ENCODE measurements at places on chromosomes 7 and 10. TPM values are rescaled to one million over a fixed set of nuclear protein-coding genes. Genes with fewer than 3 reads are reported as not detected.

Gene VIPR2
- not detected for total RNA-seq

Gene SEMA3D
- 0.36 TPM for total RNA-seq

Gene CTNNA3
- total RNA-seq = not detected

Gene ACBD5
- 27.4 TPM for total RNA-seq

Gene SPOCK2
- 139 TPM for total RNA-seq

Gene SLC13A1
- 0.10 TPM for total RNA-seq

Gene TMEM168
- 31.8 TPM for total RNA-seq

Gene CASP7
- 23.9 TPM for total RNA-seq

Gene PILRA
- total RNA-seq = 9.8 TPM

Gene ANLN
- total RNA-seq = 0.56 TPM

Gene DENND11
- total RNA-seq = 79.5 TPM

- DNase-seq = no peak
These were observed 84.4 kb downstream of the KLF6 start for GRCh38 chr10:3700531-3701076.

DNA sequence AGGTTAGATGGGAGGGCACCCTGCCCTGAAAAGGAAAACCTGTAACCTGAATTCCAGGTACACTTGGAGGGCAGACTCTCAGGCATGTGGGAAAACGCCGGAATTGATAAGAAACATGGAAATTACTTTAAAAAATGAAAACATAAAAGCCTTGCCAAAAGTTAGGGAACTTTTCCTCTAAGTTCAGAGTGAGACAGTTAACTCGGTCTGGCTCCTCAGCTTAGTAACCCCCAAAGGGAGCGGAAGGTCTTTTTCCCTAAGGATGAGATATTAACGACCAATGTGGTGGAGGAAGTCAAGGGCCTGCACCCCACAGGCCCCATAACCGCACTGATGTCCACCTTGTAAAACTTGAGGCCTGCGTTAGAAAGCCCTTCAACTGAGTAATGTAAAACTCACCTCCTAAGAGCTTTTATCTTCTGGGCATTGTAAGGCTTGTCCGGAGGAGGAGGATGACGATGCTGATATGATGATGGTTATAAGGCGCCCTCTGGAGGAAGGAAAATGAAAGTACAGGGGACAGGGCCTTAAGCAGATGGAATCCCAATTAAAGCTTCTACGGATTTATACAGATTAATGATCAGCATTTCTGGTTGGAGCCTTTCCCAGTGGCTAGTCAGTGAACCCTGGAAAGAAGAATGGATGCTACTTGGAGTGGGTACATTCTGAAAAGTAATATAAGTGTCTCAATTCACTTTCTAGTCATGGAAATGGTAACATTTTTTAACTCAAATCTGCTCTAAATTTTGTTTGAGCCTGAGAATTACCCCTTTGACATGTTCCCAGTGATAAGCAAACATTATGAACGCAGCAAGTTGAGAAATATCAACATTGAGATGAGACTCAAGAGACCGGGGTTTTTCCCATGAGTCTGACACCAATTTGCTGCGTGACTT is 694 bp downstream of the COL1A2 start:
- DNase-seq = peak; percentile 77

GRCh38 chr10:103888113-103888841 is 29.7 kb downstream of the STN1 start:
- DNase-seq = peak; percentile 65

DNA sequence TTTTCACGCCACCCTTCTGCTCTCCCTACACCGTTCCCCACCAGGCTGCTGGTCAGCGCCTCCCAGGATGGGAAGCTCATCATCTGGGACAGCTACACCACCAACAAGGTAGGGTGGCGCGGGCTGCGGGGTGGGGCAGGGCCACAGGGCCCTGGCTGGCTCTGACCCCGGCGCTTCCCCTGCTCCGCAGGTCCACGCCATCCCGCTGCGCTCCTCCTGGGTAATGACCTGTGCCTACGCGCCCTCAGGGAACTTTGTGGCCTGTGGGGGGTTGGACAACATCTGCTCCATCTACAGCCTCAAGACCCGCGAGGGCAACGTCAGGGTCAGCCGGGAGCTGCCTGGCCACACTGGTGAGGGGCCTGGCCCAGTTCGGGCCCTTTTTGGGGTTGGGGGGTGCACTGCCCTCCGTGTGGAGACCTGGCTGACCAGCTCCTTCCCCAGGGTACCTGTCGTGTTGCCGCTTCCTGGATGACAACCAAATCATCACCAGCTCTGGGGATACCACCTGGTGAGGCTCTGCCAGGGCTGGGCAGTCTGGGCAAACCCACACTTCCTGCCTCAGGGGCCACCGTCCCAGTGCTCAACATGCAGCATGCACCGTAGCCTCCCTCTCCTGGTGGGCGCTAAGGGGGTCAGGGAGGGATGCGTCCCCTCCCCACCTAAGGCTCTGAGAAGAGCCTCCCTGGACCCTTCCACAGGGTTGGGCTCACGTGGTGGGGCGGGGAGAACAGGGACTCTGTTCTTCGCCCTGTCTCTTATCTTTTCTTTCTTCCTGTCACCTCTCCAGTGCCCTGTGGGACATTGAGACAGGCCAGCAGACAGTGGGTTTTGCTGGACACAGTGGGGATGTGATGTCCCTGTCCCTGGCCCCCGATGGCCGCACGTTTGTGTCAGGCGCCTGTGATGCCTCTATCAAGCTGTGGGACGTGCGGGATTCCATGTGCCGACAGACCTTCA is 4.0 kb downstream of the GNB2 start:
- DNase-seq = peak; percentile 40

DNA sequence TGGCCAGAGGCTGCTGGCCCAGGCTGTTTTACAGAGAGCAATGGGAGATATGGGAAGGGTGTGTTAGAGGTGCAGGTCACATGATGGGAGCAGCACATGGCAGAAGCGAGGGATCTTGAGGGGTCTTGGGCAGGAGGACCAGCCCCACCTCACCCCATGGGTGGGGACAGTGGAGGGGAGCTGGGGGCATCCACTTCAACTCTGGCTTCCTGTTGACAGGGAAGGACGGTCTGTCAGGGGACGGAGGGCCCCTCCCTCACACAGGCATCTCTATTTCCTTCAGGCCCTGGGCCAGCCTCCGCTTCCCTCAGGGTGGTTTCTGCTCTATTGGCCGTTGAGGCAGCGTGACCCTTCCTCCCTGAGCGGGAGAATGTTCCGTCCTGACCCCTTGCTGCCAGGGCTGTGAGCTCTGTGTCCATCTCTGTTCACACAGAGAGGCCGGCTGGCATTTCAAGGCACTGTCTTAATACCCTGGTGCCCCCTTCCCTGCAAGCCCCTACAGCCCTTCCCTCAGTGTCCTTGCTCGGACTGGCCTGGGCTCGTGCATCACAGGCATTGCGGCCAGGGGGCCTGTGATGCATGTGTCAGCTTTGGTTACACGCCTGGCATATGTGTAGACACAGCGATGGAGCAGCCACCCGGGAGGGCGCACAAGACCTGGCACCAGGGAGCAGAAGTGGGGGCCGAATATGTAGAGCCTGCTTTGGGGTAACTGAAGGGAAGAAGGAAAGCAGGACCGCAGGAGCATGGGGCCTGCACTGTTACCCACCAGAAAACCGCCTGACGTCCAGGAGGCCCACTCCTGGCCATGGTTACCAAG is 31.8 kb downstream of the RAMP3 start:
- DNase-seq = no peak

GRCh38 chr10:112175409-112175808 is 8.2 kb downstream of the GPAM start:
- DNase-seq = no peak

- DNase-seq = no peak
These were observed 187.8 kb downstream of the PLPP4 start for GRCh38 chr10:120644556-120645410.

DNA sequence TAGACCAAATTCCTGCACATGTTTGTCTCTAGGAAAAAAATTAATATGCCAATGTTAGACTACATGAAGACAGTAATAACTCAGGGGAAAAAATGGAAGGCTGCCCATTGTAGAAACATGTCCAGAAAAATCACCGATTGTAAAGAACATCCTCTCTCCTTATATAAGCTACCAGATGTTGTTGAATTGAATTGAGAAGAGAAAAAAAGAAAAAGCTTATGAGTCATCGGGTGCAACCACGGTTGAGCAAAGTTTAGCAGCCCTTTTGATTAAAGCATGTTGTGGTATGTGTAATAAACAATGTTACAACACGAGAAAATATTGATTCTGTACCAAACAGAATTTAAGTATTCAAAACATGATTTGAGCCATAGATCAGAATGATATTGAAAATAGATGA is 102.3 kb upstream of the ARHGAP21 start:
- DNase-seq = no peak

GRCh38 chr10:102919992-102920739 is 2.1 kb downstream of the CNNM2 start:
- DNase-seq = no peak

All from B cell (primary cell).